T-helper 17 cell (primary cell): ENCODE measurements at places on chromosomes 7 and 10. TPM values are rescaled to one million over a fixed set of nuclear protein-coding genes. Genes with fewer than 3 reads are reported as not detected.

DNA sequence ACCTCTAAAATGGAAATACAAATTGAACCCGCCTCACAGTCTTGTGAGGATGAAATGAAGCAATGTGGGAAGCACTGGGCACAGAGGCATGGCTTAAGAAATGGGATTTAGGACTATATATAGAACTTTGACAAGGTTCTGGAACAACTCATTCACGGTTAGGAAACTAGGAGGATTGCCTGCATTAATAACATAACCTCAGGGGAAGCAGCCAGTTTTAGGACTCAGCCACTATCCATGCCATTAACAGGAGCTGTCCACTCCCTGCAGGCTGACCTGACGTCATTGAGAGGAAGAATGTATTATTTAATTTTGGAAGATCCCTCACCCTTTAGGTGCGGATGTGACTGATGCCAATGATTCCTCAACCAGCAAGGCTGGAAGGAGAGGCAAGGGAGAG, 34.8 kb downstream of the ITGB8 start:
- H3K4me1 ChIP-seq, result no peaks in the 10 kb centered on the region
- DNase-seq, result no peak
- no peaks in the 10 kb centered on the region for H3K36me3 ChIP-seq
- no peak overlapping the region for H3K27ac ChIP-seq
- H3K27me3 ChIP-seq, result no peaks in the 10 kb centered on the region
- no peak overlapping the region for H3K4me3 ChIP-seq

DNA sequence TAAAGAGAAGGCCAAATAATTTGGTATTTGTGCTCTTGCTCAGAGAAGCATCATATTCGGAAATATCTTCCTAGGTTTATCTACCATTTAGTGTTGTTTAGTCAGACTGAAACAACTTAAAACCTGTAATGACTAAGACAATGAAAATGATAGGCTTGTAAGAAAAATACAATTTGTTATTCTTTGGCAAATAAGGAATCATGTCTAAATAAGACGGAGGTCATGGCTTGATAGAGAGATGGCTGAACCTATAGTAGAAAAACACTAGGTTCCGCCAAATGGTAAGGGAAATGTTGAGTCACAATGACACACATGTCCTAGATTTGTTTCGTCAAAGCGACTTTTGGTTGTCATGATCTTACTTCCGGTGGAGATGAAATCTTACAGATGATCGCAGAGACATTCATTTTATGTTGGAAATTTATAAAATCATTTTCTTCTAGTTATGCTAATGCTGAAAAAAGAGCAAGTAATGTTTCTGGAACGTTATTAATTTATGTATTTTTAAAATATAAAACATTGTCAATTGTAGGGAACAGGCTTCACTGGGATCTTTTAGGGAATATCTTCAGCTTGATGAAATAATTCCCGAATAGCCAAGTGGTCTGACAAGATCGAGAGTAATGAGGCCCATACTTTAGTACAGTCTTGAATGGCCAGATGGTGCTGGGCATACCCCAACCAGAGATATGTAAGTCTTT, 1.0 kb downstream of the SRGN start:
- H3K36me3 ChIP-seq, result peaks cover 2% of the 10 kb centered on the region
- H3K27me3 ChIP-seq, result no peaks in the 10 kb centered on the region
- peak overlapping the region; percentile 87 for H3K4me3 ChIP-seq
- peak; percentile 19 for DNase-seq

DNA sequence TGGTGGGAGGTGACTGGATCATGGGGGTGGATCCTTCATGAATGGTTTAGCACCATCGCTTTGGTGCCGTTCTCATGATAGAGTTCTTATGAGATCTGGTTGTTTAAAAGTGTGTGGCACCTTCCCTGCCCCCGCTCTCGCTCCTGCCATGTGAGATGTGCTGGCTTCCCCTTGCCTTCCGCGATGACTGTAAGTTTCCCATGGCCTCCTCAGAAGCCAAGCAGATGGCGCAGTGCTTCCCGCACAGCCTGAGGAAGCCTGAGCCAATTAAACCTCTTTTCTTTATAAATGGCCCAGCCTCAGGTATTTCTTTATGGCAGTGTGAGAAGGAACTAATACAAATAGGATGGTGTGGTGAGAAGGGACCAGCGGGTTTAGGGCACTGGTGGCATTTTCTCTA, 243.3 kb upstream of the CELF2 start:
- H3K4me1 ChIP-seq, result peaks cover 2% of the 10 kb centered on the region
- DNase-seq, result no peak
- H3K27ac ChIP-seq, result no peak overlapping the region
- no peak overlapping the region for H3K4me3 ChIP-seq
- peaks cover 38% of the 10 kb centered on the region for H3K27me3 ChIP-seq

GRCh38 chr10:88270061-88270808, 312.9 kb downstream of the RNLS start:
- H3K4me1 ChIP-seq, result peaks cover 34% of the 10 kb centered on the region
- no peaks in the 10 kb centered on the region for H3K27me3 ChIP-seq
- peak overlapping the region; percentile 86 for H3K27ac ChIP-seq
- no peak for DNase-seq

GRCh38 chr7:90958647-90959046, 305.6 kb upstream of the FZD1 start:
- H3K27me3 ChIP-seq, result no peaks in the 10 kb centered on the region
- no peak for DNase-seq
- no peak overlapping the region for H3K4me3 ChIP-seq
- H3K27ac ChIP-seq, result no peak overlapping the region
- no peaks in the 10 kb centered on the region for H3K4me1 ChIP-seq

- no peaks in the 10 kb centered on the region for H3K4me1 ChIP-seq
- DNase-seq, result no peak
- no peak overlapping the region for H3K4me3 ChIP-seq
Measured at GRCh38 chr10:25481467-25481866, 306.7 kb downstream of the GPR158 start.

DNA sequence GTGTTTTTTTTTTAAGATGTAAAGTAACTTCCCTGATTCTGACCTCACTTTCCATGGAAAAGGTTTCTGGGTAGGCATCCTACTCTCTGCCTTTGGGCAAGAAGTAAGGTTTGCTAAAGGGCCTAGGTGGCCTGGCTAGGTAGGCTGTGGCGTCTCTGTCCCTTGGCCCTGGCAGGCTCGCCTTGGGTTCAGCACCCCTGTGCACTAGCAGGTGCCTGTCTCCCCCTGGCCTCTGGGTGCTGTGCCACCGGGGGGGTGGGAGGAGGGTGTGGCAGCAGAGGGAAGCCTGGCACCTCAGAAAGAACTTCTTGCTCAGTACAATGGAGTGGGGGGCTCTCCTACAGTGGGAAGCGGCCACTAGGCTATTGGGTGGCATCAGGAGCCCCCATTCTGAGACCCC, 14.0 kb downstream of the TECPR1 start:
- H3K4me3 ChIP-seq, result no peak overlapping the region
- H3K27ac ChIP-seq, result no peak overlapping the region
- no peaks in the 10 kb centered on the region for H3K36me3 ChIP-seq
- DNase-seq, result no peak

GRCh38 chr7:46285878-46286277, 364.8 kb upstream of the IGFBP3 start:
- H3K4me3 ChIP-seq, result no peak overlapping the region
- no peaks in the 10 kb centered on the region for H3K27me3 ChIP-seq
- DNase-seq, result no peak
- no peaks in the 10 kb centered on the region for H3K36me3 ChIP-seq

- no peak overlapping the region for H3K27ac ChIP-seq
- no peak for DNase-seq
- H3K27me3 ChIP-seq, result no peaks in the 10 kb centered on the region
- peaks cover 13% of the 10 kb centered on the region for H3K4me1 ChIP-seq
- peaks cover 8% of the 10 kb centered on the region for H3K36me3 ChIP-seq
- H3K4me3 ChIP-seq, result no peak overlapping the region
Measured at GRCh38 chr10:70847659-70848360, 32.1 kb downstream of the SGPL1 start.

Gene CCDC3
- total RNA-seq, result 0.99 TPM

Gene SGCE
- 0.65 TPM for total RNA-seq

Gene AKR1C8
- total RNA-seq, result 1.6 TPM

Gene AVL9
- total RNA-seq, result 26.1 TPM

Gene UCN3
- not detected for total RNA-seq

Gene EPO
- total RNA-seq, result not detected

Gene PTPRZ1
- not detected for total RNA-seq

Gene UBE2H
- 84.2 TPM for total RNA-seq

Gene GNGT1
- not detected for total RNA-seq
